ENCODE measurements at places on chromosomes 5 and 9. TPM values are rescaled to one million over a fixed set of nuclear protein-coding genes. Genes with fewer than 3 reads are reported as not detected.

The STPG3 gene
- not detected for total RNA-seq

The PCDHGB6 gene
- 3.1 TPM for total RNA-seq

The ADAMTS12 gene
- 3.9 TPM for total RNA-seq

The IRX1 gene
- total RNA-seq: 66.8 TPM

The GTF3C4 gene
- 20.4 TPM for total RNA-seq

The CDH12 gene
- not detected for total RNA-seq

The GFI1B gene
- under 0.01 TPM for total RNA-seq

The PLPP7 gene
- not detected for total RNA-seq

The ELOVL7 gene
- total RNA-seq: 1.5 TPM

The ZNG1F gene
- 7.5 TPM for total RNA-seq

The HNRNPAB gene
- 46.3 TPM for total RNA-seq

The ATOX1 gene
- total RNA-seq: 70.3 TPM

The LCN9 gene
- not detected for total RNA-seq

The RETREG1 gene
- 15.7 TPM for total RNA-seq

The APBA1 gene
- total RNA-seq: 15.3 TPM

The BAAT gene
- not detected for total RNA-seq

The MZB1 gene
- total RNA-seq: 0.39 TPM

The DHFR gene
- total RNA-seq: 14.1 TPM

The FGF10 gene
- not detected for total RNA-seq

Measured in placental epithelial cell (primary cell).